ENCODE measurements at places on chromosomes 6 and 20.
A peak's percentile ranks its signal among the peaks of the same experiment; 100 is the strongest.

DNA sequence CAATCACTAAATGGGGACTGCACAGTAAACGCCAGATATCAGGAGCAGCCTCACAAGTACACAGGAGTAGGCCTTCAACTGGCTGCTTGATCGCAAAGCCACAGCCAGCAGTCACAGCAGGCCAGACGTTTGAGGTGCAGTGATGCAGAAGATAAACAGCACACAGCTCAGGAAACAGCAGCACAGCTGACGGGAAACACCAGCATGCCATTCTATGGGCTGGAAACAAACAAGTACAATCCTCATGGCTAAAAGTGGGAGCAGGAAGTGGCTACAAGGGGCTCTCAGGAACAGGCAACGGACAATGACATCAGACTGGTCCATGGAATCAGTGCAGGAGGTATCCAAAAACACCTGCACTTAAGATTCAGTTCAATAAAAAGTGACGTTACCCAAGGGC lies 111.0 kb downstream of the DTNBP1 start:
- no peak for DNase-seq

- no peak for DNase-seq
These were observed 35.5 kb downstream of the UQCC2 start for GRCh38 chr6:33675968-33676367.

DNA sequence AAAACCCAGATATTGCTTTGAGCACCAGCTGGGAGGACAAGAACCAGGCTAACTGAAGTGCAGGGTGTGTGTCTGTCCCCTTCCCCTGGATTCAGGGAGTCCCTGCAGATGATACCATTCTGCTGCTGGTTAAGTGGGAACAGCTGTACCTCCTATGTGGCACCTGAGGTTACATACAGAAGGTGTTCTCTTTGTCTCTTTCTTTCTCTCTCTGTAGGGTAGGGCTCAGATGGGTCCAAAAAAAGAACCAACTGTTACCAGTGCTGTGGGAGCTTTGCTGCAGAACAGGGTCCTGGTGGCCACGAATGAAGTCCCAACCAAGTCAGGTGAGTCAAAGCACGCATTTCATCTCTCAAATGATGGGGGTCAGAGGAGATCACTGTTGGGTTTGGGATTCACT lies 38.6 kb downstream of the ZC2HC1B start:
- no peak for DNase-seq

DNA sequence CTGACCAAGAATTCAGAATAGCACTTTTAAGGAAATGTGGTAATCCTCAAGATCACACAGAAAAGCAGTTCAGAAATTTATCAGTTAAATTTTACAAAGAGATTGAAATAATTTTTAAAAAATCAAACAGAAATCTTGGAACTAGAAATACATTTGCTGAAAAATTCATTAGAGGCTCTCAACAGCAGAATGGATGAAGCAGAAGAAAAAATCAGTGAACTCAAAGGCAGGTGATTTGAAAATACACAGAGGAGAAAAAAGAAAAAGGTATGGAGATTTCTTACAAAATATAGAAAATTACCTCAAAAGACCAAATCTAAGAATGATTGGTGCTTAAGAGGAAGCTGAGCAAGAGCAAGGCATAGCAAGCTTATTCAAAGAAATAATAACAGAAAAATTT lies 11.5 kb downstream of the NQO2 start:
- no peak for DNase-seq

DNA sequence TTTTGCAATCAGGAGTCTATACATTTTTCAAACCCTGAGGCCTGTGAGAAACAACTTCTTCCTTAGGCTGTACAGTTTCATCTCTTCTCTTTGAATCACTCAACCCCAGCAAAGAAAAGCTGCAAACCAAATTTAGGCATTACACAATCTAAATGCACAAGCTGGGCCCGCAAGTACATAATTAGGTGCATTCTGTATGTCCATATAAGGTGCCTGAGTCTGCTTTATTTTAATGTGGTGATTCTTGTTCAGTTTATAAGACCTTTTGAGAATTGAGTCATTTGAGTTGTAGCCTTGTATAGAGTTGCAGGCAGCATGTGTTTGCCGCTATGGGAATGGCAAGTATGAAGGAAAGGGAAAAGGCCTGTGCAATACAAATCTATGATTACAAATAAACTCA lies 709.6 kb upstream of the MARCKS start:
- DNase-seq, result no peak

DNA sequence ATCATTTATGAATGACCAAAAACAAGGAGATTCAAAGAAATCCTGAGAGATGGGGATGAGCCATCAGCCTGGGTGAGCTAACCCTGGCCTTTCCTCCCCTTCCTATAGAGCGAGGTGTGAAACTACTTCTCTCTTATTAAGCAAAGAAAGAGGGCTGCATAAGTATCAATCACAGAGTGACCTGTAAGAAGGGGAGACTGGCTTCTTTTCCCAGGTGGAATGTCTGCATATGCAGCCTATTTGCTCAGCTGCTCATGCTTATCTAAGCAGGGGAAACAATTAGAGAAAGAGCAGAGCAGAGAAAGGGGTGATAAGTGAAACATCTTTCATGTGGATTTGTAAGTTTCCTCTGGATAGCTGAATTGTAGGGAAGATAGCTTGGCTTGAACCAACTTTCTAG lies 160.0 kb downstream of the PKHD1 start:
- peak; percentile 10 for DNase-seq

DNA sequence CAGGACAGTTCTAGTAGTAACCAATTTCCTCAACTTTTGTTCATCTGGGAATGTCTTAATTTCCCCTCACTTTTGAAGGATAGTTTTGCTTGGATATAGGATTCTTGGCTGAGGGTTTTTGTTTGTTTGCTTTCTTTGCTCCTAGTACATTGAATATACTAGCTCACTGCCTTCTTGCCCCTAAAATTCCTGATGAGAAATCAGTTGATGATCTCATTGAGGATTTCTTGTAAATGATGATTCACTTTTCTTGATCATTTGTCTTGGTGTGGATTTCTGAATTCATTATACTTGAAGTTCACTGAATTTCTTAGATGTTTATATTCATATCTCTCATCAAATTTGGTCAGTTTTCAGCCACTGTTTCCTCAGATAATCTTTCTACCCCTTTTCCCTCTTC lies 49.1 kb upstream of the PRDM1 start:
- DNase-seq, result no peak

- no peak for DNase-seq
These were observed 37.5 kb downstream of the PTK7 start for GRCh38 chr6:43113431-43114260.

- DNase-seq, result no peak
These were observed 33.4 kb upstream of the MAS1L start for GRCh38 chr6:29521006-29521680.

DNA sequence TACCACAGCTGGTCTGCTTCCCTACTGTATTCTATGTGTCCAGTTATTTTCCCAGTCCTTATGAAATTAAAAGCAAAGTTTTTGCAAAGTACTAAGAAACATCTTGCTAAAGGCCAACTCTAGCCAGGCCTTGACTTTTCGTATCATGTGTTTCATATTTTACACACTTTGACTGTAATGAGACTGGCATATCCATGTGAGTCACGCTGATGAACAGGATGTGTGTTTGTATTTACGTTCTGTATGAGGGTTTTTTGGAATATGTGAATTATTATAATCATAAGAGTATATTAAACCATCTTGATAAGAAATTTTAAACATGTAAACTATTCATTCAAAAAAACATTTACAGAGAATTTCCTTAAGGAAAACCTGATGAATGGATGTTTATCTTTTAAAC lies 59.7 kb downstream of the EYA4 start:
- no peak for DNase-seq
